Stimulated activated CD8-positive, alpha-beta memory T cell treated with anti-CD3 and anti-CD28 coated beads, Interleukin-15, amount 100 ng/mL, for 4 hours (primary cell): ENCODE measurements at places on chromosomes 6 and 20.

- no peak for DNase-seq
These were observed 69.3 kb downstream of the ALDH5A1 start for GRCh38 chr6:24564081-24564480.

DNA sequence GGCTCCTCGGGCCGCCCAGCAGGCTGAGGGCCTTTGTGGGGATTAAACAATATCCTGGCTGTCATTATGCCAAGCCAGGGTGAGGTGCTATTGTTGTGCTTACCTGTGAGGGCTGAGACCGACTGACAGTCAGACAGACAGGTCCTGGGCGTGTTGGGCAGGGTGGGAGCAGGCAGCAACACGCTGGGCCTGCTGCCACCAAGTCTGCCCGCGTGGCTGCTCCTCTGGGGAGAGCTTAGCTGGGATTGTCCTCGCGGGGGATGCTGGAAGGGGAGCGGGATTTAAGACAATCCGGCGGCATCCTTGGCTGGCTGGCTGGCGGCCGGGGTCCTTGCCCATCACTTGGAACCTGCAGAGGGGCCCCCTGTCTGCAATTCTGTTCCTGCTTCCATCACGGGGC lies 20.0 kb downstream of the ITPR3 start:
- no peak for DNase-seq

- no peak for DNase-seq
These were observed 288.0 kb upstream of the TSHZ2 start for GRCh38 chr20:52684176-52684575.

GRCh38 chr6:54404791-54405190 lies 96.5 kb downstream of the TINAG start:
- DNase-seq = no peak

- DNase-seq = no peak
These were observed 21.7 kb downstream of the SERPINB1 start for GRCh38 chr6:2819978-2820377.

GRCh38 chr20:62063981-62064769 lies 1.5 kb downstream of the TAF4 start:
- no peak for DNase-seq

DNA sequence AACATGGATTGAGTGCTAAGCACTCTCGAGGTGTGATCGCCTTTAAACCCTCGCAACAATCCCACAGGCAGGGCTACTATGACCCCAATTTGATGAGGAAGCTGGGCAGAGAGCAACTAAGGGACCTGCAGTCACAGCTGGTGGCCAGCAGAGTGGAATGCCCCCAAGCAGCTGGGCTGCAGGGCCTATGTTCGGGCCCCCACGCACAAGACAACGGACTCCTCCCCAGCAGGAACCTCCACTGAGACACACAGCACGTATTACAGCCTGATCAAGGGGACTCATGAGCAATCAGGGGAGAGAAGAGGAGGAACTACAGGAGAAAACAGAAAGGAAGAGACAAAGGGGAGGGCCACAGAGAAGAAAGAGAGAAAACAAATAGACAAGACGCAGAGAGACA lies 21.7 kb downstream of the CST7 start:
- DNase-seq = no peak

DNA sequence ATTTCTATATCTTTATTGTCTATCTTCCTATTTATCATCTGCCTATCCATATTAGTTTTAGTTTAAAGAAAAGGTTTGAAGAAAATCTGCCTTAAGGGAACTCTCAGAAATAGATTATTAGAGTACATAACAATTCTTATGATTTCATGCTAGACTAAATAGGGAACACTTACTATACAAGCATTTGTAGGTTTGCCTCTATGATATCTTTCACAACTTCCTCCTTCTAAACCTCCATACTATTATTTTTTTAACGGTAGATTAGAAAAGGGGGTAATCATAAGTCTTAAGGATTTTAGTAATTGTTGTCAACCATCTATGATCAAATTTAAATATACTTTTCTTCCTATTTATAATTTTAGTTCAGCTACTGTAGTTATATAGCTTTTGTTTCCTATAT lies 11.6 kb upstream of the DSE start:
- no peak for DNase-seq

DNA sequence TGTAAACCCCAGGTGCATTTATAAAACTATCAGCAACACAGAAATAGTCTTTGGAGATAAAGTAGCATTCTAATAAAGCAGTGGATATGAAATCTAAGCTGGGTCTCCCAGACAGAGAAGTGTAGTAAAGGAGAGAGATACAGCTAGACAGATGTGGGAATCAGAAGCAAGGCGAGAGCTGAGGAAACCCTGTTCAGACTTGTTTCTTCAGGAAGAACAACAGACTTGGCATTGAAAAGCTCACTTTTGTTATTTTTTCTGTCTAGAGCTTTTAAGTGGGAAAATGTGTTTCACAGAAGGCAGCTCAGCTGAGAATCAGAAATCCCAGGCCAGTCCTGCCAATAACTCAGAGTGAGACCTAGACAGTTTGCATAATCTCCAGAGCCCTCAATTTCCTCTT lies 52.9 kb downstream of the SLC35B3 start:
- no peak for DNase-seq
